Urinary bladder (tissue), 4 donors: ENCODE measurements at places on chromosomes 1 and 21. TPM values are rescaled to one million over a fixed set of nuclear protein-coding genes. Genes with fewer than 3 reads are reported as not detected.
A peak's percentile ranks its signal among the peaks of the same experiment; 100 is the strongest.

DNA sequence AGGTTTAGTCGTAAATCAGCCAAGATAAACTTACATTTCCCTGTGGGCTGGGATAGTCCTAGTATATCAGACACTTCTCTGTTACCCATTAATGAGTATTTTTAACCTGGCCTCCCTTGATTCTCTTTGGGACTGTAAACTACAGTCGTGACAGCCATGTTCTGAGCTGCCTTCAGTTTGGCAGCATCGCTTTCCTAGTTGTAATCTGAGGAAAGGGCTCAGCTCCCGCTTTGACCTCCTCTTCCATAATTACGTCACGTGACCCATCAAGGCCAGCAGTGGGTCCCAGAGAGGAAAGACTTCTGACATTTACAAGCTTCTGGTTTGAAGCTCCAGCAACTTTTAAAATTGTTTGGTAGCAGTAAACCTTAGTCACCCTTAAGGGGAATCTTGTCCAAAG lies 34.6 kb upstream of the MTR start:
- no peak for DNase-seq

DNA sequence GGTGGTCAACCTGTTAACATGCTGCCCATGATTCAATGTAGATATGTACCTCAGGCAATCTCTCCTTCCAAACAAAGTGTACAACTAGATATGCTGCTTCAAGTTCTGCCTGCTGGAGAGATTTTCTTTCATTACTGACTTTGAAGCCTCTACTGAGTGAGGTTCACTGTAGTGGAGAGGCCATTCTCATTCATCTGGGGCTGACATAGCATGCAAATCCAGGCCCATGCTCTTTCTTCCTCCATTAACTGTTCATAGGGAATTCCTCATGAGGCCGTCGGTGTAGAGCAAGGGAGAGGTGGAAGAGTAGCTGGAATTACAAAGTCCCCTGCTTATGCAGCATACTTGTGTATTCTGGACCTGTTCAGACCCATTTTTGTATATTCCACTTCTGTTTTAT lies 38.6 kb downstream of the VANGL2 start:
- DNase-seq, result no peak

GRCh38 chr1:152515434-152515783 lies 1.1 kb downstream of the CRCT1 start:
- DNase-seq, result no peak

GRCh38 chr1:244207042-244207934 lies 156.2 kb downstream of the ZBTB18 start:
- DNase-seq, result no peak

DNA sequence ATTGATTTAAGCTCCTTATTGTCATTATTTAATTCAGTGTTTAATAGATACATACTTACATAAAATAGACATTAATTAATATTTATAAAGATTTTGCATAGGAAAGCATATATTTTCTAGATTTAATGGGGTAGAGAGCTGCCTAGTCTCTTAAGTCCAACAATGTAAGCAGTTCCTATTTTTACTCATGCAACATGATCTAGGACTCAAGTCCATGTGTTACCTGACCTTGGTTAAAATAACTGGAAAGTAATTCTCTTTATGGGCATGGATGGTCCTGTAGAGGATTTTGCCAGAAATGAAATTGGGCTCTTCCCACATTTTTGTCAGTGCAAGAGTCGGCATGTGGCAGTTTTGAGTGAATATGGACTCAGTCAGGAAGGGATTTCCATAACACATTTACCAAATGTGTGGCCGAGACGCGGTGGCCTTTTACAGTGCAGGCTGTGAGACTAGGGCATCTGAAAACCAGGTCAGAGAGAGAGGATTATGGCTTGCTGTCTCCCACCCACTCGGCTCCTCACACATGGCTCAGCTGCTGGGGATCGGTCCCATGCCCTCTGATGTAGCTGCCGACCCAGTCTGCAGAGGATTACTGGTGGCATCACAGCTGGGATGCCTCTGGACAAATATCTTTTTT lies 6.2 kb upstream of the KIF1B start:
- DNase-seq, result no peak

DNA sequence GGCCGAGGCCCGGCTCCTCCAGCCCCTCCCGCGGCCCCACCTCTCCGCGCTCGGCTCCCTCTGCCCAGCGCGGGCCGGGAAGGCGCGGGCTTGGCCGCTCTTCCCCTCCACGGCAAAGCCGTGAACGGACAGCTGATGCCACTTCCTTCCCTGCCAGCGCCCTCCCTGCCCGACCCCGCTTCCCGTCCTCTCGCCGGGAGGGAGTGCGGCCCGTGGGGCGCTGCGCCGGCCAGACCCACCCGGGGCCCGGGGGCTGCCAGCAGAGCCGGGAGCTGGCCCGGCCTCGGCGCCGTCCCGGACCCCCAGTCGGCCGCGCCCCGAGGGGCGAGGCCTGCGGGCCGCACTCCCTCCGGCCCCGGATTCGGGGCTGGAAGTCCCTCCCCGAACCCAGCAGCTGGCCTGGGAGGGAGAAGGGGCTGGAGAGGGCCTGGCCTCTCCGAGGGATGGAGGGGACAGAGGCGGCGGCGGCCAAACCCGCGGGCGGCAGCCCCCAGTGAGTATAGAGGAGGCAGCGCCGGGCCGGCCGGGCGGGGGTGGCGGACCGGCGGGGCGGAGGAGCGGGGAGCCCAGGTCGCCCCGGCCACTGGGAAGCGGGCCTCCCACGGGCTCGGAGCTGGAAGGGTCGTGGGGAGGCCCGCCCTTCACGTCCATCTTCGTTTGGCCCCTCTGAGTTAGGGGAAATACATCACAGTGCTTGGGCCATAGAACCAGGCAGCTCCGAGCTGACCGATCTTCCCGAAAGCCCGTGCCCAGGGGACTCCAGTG lies at the start of gene KIAA1614:
TSS of gene KIAA1614 (plus strand) at position 97 of the 765 bp plus-strand sequence. CDS start at position 444, 347 bp downstream.
- DNase-seq, result no peak

GRCh38 chr1:161890574-161890973 lies 124.5 kb downstream of the ATF6 start:
- no peak for DNase-seq

SPRR2B gene
- not detected for total RNA-seq

DNA sequence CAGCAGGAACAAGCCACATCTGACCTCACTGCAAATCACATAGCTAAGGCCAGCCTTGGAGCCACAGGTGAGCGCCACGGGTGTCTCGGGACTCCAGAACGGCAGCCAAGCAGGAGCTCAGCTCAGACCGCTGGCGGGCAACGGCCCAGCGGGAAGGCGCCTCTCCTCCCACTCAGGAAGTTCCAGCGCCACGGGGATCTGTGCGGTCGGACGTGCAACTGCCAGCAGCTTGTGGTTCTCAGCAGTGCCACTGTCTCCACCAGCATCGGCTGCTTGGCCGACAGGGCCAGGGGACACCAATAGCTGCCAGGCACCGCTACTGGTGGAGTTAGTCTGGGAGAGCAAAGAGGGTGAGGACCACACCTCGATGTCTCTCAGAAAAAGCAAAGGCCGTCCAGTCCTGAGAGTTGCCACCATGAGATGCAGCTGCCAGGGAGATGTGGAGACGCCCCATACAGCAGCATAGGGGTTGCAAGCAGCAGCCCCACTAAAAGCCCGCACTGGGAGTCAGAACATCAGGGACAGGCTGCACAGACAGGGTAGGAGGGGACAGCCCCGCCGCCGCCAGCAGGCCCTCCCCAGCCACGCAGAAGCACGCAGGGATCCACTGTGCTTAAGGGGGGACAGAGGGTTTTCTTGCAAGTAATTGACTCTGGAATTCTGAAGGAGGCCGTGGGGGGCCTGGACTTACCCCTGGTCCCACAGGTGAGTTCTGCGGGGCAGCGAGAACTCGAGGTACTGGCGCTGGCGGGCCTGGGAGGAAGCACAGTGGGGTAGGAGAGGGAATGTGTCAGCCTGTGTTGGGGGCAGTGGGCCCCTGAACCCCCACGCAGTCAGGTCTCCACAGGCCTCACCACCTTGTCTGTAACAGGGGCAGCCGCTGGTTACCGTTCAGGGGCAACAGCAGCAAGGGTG lies 83.5 kb downstream of the NPHP4 start:
- DNase-seq, result no peak

GRCh38 chr1:200665861-200666260 lies 3.8 kb downstream of the DDX59 start:
- DNase-seq, result no peak

TARDBP gene
- 108 TPM for total RNA-seq

DNA sequence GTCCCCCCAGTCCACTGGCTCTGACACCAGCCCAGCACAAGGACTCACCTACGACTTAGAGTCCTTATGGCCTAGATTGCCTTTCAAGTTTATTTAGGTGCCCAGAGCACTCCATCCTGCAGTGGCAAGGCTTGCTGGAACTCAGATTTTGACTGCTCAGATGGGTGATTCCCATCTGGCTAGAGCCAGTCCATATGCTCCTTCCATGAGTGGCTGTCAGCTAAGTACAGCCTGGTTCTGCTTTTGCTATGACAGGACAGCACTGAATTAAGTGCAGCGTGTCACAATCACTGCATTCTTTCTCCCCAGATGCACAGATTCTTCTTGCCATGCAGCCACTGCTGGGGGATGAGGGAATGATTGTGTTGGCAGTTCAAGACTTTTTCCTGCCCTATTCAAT lies 43.8 kb downstream of the GPR52 start:
- DNase-seq, result no peak

GRCh38 chr1:102566182-102566581 lies 542.1 kb downstream of the COL11A1 start:
- DNase-seq, result no peak

DNA sequence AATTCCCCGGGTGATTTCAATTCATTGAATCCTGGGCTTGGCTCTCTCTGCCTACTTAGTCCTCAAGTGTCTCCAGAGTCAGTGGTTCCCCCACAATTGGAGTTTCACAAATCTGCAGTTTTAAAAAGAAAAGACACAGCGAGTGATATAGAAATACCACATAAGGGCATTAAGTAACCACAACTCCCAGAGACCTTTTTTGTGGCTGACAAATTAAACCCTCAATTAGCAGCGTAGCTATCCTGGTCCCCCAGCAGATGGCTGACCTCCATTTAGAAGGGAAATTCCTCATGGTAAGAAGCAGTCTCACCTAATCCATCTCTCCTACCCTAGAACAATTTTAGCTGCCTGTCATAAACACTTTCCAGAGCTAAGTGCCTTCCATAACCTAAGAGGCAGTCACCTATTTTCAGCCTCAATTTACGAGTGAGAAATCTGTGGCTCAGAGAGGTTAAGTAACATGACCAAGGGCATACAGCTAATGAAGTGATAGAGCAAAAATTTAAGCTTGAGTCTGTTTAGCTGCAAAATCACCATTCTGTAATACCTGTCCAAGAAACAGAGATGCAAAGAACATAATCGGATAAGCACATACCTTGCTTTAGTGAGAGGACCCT lies 56.0 kb upstream of the NBPF3 start:
- no peak for DNase-seq

- DNase-seq, result no peak
Measured at GRCh38 chr1:224718470-224719053, 102.4 kb downstream of the CNIH3 start.

- DNase-seq, result no peak
Measured at GRCh38 chr1:88595355-88596002, 88.6 kb upstream of the PKN2 start.

RAB7B gene
- 11.5 TPM for total RNA-seq

LCE1E gene
- not detected for total RNA-seq

UBL4B gene
- total RNA-seq, result not detected

DNA sequence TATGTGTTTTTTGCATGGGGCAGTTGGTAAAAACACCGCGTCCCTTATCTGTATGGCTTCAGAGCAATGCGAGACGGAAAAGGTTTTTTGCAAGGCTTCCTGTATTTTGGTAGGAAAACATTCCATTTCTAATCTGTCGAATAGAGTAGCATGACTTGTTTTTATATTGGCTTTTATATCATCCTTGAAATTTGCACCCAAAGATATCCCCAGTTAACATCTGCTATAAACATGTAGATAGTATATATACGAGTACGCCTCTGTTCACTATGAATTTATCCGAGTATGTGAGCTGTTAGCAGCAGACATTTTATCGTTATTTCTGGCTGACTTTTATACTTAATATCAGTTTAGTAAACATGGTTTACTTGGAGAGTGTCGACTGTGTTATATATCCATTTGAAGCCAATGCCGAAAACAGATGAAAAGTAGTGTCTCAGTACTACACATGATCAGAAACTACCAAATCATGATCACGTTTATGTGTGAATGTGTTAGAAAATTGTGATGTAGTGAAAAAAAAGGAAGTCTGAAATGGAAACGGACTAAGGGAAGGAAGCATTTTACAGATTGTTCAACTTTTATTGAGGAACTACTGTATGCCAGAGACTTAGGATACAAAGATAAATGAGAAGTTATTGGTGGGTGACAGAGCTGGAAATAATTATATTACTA lies 1.0 kb downstream of the LEPR start:
- DNase-seq, result peak; percentile 10

DNA sequence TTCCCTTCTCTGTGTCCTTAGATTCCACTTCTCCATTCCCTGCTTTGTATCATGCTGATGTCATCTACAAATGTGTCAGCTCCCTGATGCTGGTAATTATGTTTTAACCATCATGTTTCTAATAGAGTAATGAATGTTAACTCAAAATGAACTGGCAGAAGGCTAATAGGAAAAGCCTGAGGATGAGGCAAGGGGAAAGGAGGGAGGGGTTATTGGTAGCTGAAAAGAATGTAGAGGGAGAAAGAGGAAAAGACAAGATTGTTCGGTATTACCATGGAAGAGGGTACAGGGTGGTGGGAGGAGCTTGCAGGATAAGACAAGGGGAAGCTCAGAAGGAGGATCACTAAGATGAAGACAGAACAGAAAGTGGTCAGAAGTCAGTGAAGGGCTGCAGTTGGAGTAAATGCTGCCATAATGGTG lies 150.9 kb downstream of the ZC3H11B start:
- no peak for DNase-seq
